Right ventricle myocardium inferior (tissue), 1 donor: ENCODE measurements at places on chromosomes 12 and 14.

GRCh38 chr12:108712165-108712924, 19.0 kb downstream of the CORO1C start:
- DNase-seq: no peak

GRCh38 chr12:57477710-57478681, 1.7 kb downstream of the ARHGAP9 start:
- DNase-seq: no peak

DNA sequence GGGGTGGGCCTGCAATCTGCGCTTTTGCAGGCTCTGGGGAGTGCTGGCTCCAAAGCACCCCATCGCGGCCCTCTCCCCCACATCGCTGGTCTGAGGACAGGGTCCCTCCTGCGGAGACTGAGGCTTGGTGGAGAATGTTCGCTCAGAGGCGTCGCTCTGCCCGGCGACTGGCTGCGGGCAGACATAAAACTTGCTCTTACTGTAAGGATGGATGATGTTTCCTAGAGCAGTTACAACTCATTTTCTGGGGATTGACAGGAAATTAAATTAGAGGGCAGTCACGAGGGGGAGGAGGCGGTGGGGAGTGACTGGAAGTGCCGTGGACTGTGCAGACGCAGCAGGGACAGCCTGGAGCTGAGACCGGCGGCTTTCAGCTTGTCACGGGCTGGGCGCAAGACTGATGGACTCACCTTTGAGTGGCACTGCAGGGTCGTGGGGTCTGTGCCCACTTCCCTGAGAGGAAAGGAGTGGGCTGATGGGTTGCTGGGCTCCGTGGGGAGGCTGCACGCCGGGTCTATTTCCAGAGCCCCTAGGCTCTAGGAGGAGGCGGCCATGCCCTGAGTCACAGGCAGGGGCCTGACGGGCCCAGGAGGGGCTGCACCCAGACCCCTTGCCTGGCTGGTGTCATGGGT, 32.8 kb downstream of the NOC4L start:
- peak; percentile 57 for DNase-seq

DNA sequence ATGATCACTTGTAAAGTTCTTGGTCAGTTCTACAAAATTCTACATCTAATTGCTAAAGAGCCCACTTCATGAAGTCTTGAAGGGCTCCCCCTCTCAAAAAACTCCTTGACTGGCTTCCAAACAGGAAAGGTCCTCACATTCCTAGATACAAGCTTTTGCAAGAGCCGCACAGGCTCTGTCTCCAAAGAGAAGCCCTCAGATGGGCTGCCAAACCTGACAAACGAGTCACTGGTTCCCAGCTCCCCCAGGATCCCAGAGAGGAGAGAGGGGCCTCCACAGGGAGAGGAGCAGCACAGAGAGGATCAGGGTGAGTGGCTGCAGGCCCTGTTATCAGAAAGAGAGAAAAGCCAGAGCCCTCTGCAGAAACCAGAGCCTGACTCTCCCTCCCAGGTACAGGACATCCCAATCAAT, 5.8 kb downstream of the NID2 start:
- DNase-seq: peak; percentile 69

DNA sequence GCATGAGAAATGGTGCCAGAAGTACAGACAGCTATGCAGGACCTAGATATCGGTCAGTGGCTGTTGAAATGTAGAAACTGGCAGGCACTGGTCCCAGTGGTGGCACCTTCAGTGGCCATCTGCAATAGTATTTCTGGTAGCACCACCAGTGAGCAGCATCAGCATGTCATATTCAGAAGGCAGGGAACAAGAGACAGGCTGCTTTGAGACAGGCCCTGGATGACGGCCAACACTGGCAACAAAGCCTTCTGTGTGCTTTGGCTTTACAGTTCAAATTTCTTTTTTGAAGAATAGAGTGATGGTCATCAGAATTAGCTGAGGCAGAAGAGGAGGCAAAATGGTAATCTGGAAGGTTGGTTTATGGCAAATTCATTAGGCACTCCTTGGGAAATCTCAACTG, 273.4 kb upstream of the SLC16A7 start:
- DNase-seq: no peak

DNA sequence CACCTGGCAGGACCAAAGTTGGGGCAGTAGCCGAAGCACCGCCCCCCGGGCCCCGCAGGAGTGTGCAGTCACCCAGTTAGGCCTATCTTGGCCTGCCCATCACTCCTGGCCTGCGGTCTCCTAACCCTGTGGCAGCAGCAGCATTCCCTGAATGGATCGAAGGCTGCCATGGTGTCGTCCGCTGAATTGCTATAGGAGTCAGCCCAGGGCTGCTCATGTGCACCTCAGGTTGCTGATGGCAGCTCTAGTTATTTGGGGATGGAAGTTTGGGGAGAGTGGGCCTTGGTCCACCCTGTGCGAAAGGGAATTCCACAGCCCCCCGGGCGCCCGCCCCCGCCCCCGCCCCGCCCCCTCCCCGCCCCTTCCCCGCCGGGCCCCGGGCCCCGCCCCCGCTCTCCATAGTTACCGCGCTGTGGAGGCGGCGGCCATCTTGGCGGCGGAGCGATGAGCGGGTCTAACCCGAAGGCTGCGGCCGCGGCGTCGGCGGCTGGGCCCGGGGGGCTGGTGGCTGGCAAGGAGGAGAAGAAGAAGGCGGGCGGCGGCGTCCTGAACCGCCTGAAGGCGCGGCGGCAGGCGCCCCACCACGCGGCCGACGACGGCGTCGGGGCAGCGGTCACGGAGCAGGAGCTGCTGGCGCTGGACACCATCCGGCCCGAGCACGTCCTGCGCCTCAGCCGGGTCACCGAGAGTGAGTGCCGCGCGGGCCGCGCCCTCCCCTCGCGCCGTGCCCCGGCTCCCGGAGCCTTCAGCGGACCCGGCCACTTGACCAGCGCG, at the start of gene UNC119B:
UNC119B (plus strand) TSS at position 428 of the 774 bp plus-strand sequence; CDS start at position 445, 17 bp downstream.
- DNase-seq: peak; percentile 93

GRCh38 chr12:113461666-113462065, 10.0 kb downstream of the LHX5 start:
- DNase-seq: no peak

DNA sequence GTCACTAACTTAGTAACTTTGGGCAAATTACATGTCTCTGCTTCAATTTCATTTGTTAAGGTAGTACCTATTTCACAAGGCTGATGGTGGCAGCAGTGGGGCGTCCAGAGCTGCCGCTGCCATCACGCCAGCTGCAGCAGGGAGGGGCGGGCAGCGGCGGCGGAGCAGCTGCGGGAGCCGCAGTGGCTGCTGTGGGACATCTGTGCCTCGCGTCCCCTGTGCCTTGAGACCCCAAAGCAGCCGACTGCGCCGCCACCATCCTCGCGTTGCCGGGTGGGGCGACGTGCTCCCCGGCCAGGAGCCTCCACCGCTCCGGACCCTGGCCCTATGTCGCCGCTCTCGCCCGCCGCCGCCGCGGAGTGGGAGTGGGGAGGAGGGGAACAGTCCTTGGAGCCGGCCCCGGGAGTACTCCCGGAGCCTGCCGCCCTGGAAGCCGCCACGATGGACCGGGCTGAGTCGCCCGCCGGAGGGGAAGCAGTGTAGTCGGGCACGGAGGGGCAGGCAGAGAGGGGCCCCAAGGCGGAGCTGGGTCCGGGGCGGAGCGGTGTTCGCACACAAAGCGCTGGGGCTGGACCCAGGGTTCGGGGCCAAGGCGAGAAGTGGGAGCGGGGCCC, 51.4 kb downstream of the A2M start:
- DNase-seq: peak; percentile 81
